ENCODE measurements at places on chromosomes 7 and 10. TPM values are rescaled to one million over a fixed set of nuclear protein-coding genes. Genes with fewer than 3 reads are reported as not detected.

Gene NFE2L3
- total RNA-seq, result 12.4 TPM

DNA sequence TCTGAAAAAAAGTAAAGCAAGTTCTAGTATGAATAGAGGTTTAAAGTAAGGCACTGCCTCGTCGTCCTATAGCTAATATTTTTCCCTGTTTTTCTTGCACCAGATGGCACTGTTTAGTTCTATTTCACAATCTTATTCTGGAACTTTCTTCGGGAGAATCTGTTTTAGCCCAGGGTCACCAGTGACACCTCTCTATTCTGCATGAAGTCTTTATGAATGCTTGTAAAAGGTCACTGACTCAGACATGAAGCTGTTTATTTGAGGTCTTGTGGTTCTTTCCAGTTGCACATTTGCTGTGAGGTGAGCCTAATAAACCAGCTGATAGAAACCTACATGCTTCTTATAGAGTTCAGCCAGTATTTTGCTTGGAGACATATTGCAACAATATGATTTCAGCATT lies 444.3 kb downstream of the AUTS2 start:
- DNase-seq, result peak; percentile 23

DNA sequence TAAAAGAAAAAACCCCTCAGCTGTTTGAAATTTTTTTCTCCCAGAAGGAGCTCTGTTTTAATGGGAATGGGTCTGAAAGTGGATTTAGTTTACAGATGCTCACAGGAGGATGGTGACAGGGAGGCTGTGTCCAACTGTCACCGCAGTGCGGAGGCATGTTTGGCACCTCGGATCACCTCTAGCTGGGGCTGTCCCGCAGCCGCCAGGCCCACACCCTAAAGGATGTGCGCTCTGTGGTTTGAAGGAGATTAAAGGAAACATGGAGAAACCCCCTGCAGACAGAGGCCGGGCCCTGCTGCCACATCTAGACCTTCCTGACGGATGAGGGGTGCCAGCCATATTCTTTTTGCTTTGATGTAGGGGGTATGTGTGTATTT lies 160.6 kb downstream of the DNAJB6 start:
- no peak for DNase-seq

DNA sequence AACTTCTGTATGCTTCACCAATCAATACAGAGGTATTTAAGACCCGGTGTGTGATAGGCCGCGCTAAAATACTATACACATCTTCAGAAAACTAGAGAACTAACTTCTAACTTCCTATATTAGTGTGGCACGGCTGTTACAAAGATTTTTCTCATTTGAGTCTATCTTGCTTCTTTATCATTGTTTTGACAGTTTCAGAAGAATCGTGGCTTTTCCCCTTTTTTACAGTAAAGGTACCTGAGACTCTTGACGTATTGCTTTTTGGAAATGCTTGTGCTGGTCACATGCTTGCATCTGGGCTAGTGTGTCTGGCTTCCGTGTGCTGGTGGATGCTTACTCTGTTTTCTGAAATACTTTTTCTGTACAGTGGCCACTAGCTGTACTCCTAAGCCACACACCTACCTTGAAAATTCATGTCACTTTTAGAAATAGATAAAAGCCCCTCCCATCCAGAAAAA lies 12.7 kb downstream of the IKZF1 start:
- DNase-seq, result no peak

GRCh38 chr10:49083261-49083660 lies 32.1 kb downstream of the VSTM4 start:
- no peak for DNase-seq

Gene TUBAL3
- 1.6 TPM for total RNA-seq

Gene OIT3
- not detected for total RNA-seq

GRCh38 chr10:43380610-43381222 lies 9.3 kb downstream of the FXYD4 start:
- DNase-seq, result peak; percentile 89

DNA sequence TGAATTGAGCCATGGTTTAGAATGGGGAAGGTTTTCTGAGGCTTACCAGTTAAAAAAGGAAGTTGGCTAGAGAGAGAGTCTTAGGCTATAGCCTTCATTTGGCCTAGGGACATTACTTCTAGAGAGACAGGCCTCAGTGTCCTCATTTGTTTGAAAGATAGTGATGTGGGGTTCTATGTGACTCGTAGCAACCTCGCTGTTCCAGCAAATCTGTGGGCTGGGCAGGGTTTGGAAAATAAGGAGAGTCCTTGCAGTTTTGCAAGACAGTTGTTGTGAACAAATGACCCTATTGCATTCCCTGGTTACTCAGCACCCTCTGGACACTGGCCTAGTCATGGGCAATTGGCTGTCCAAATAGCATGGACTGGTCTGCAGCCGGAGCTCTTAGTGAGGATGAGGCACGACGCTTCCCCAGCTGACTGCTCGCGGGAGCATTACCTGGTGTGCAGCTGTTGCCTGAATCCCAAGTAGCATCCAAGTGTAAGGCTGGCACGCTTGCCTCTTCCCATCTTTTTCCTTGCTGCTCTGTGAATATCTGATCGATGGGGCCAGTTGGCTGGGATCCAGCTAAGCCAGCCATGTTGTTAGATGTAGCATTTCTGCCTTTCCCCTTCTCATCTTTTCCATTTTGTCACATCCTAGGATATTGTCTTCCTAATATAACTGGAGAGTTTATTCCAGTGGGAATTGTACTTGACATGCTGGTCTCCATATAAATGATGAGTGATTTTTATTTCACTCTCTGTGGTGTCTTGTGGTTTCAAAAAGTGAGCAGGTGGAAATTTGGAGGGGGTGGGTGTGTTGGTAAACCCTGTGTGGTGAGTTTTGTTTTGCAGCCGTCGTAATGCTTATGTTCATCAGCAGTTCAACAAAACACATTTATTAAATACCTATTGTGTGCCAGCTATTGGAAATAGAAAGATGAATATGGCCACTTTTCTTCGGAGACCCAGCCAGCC lies 99.8 kb downstream of the SND1 start:
- DNase-seq, result no peak

DNA sequence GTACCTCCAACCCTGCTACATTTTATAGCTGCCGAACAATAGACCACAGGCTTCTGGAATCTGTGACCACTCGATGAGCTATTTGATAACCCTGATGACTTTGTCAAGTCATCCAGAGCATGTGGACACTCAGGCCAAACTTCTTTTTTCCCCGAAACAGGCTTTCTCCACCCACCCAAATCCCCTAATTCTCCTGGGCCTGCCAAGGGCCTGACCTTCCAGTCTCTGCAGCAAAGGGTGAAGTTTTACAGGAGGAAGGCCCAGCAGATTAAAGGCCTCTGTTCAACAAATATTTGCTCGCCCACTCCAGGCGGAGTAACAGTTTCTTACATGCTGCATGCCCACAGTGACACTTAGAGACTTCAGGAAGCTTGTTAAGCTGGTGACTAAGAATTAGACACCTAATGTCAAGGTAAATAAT lies 2.0 kb downstream of the JCAD start:
- DNase-seq, result no peak

DNA sequence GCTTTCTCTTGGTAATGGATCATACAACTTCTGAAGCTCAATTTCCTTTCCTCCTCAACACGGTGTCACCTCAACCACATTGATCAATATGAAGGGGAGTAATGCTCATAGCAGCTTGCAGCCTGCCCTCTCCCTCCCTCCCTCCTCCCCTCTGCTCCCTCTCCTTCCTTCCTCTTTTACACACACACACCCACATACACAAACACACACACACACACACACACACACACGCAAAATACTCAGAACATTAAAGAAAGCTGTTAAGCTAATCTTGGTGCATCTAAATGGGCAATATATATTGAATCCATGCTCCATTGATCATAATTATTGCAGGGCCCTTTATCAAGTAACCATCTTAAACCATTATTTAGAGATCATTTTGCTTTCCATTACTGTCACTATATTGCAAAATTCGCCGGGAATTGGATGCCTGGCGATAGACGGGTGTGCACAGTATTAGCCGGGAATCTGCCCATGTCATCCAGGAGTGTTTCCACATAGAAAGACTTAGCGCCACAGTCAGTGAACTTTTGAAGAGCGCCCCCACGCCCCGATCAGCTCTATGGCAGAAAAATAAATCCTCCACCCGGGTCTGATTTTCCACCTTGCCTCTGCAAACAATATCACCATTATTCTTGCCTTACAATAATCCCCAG lies 122.0 kb downstream of the PRLHR start:
- no peak for DNase-seq

DNA sequence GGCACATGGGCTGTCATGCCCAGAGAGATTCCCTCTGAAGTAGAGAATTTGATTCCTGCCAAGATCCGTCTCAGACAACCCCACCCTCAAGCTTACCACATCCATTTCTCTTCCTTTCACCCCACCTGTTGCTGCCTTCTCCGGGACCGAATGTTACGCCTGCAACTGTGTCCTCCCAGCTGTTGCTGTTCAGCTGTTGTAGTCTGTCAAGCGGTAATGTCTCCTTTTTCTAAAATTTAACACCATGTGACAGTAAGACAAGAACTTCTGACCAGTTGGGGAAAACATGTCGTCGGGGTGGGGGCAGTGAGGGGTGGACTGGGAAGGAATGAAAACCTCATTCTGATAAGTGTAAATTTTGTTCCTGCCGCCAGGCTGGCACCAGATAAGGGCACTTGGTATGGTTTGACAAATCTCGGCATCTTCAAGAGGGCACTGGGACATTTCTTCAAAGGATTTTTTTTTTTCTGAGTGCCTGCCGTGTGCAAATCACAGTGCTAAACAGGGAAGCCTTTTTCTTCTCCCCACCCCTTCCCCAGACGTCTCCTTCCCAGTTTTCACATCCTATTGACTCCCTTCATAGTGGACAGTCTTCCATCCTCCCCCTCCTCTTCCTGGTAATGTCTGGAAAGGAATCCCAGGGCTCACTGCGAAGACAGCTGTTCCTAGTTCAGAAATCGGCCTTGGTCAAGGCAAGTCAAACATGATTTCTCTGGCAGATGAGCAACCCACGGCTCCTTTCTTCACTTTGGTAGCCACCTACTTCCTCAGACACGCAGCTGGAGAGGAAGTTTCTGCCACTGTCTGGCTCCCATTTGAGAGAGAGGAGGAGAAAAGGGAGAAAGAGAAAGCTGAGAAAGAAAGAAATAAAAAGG lies 5.0 kb upstream of the CELF2 start:
- no peak for DNase-seq

DNA sequence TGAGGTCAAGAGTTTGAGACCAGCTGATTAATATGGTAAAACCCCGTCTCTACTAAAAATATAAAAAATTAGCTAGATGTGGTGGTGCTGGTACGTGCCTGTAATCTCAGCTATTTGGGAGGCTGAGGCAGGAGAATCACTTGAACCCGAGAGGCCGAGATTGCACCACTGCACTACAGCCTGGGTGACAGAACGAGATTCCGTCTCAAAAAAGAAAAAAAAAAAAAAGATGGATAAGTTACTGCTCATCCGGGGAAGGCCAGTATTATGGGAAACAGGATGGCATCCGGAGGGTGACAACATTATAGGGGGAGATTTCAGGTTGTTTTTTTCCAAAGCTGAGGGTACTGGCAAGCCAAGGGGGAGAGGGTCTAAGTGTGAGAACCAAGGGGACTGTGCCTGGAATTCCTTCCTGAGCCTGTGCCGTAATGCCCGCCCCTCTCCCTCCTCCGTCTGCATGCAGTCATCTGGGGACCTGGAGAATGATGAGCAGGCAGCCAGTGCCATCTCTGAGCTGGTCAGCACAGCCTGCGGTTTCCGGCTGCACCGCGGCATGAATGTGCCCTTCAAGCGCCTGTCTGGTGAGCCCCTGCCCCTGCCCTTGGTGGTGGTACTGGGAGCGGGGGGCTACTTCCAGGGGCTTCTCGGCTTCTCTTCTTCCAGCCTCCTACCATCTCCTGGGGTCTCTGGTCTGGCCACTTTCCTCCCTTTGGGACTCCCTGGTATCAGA lies 4.4 kb downstream of the LAMTOR4 start:
- no peak for DNase-seq

DNA sequence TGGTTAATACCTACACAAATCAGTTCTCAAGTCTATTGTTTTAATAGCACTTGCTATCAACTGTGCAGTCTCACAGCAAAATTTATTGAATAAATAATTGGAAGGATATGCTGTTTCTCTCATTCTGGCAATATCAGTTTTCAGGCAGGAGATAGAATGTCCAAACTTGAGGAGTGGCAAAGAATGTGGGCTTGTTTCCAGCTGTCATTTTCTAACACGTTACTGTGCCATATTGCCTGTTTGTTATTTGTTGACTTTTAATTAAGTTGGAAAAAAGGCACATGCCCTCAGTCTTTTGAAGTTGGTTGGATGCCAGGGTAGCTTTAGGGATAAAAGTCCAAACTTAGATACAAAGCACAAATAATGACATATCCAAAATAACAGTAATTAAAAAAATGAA lies 52.2 kb downstream of the MAGI2 start:
- no peak for DNase-seq

DNA sequence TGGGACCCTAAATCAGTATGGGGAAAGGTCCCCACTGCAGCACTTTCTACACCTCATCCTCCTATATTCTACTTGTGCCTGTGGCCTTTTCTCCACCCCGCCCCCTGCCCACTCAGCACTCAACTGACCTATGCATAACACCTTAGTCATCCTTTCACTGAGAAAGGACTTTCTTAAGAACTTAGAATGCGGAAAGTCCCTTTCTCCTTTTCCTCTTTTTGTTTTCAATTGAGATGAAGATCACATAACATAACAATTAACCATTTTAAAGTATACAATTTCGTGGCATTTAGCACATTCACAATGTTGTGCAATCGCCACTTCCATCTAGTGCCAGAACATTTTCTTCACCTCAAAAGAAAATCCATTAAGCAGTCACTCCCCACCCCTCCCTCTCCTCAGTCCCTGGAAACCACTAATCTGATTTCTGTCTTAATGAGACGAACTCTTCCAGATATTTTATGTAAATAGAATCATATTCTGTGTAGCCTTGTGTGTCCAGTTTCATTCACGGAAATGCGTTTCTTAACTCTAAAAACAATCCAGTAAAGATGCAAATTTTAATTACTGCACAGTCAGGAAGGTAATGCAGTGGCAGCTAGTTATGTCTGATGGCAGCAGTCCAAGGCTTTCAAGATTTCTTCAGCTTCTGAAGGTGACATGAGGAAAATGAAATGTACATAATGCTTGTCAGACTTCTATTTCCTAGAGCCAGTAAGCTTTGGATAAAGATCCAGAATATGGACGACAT lies 41.7 kb downstream of the FAS start:
- DNase-seq, result peak; percentile 18

DNA sequence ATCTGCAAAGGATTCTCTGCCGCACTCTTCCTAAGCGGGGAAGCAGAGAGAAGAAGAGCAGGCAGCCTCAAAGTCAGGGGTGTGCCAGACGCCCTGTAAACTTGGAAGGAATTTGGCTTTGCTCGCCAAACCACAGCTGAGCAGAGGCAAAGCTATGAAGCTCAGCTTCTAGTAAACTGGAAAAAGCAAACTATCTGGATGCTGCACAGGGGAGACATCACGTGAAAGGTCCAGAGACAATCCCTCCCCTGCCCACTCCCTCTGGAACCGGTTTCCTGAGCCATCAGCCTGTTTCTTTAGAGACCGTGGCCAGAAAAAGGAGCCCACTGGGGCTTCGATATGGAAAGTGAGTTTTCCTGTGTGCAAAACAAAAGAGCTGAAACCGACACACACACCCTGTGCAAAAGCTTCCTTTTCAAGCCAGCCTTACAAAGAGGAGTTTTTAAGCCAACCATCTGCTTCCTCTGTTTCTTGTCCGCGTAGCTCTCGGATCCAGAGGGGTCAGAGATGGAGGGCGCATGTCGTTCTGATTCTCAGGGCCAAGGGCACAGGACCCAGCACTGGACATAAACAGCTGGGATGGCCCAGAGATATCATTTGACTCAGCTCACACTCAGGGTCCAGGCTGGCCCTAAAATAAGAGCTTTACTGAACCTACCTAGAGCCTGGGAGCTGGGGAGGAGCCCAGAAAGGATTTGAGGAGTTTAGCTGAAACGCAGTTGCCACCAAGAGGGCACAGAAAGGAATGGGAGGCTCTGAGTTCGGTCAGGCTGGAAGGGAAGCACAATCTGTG lies 58.2 kb upstream of the DNAAF5 start:
- no peak for DNase-seq

- DNase-seq, result no peak
Observed at GRCh38 chr10:28077889-28078288, 79.0 kb upstream of the ODAD2 start.

Measured in NCI-H460 (cell line).